COR-L47 (cell line): ENCODE measurements at places on chromosomes 4 and X.

- no peak for DNase-seq
These were observed 13.8 kb upstream of the PGM2 start for GRCh38 chr4:37812713-37813112.

DNA sequence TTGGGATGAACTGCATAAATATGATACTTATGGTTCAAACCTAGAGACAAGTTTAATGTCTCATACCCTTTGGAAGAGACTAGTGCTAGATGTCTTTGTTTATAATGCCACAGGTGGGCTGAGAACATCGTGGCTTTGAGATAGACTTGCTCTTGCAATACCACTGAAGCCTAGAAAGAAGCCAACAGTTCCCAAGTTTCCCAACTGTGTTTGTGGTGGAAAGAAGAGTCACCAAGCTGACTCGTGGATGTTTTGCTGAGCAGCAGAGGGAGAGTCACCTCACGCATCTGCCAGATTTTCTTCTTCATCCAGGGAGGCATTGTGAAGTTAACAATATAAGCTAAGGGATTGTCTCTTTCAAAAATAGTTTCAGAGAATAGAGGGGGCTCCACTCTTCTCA, 1076.2 kb downstream of the C4orf33 start:
- no peak for DNase-seq

GRCh38 chr4:16916719-16917337, 18.4 kb upstream of the LDB2 start:
- DNase-seq: peak; percentile 62

GRCh38 chr4:8540991-8541390, 39.2 kb upstream of the GPR78 start:
- no peak for DNase-seq

GRCh38 chrX:49120091-49120490, 3.4 kb downstream of the GPKOW start:
- DNase-seq: no peak

DNA sequence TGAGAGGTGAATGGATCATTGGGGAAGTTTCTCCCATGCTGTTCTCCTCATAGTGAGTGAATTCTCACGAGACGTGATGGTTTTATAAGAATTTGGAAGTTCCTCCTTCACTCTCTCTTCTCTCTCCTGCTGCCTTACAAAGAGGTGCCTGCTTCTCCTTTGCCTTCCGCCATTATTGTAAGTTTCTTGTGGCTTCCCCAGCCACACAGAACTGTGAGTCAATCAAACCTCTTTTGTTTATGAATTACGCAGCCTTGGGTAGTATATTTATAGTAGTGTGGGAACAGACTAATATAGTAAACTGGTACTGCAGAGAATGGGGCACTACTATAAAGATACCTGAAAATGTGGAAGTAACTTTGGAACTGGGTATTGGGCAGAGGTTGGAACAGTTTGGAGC, 7.8 kb upstream of the CTAG2 start:
- no peak for DNase-seq

DNA sequence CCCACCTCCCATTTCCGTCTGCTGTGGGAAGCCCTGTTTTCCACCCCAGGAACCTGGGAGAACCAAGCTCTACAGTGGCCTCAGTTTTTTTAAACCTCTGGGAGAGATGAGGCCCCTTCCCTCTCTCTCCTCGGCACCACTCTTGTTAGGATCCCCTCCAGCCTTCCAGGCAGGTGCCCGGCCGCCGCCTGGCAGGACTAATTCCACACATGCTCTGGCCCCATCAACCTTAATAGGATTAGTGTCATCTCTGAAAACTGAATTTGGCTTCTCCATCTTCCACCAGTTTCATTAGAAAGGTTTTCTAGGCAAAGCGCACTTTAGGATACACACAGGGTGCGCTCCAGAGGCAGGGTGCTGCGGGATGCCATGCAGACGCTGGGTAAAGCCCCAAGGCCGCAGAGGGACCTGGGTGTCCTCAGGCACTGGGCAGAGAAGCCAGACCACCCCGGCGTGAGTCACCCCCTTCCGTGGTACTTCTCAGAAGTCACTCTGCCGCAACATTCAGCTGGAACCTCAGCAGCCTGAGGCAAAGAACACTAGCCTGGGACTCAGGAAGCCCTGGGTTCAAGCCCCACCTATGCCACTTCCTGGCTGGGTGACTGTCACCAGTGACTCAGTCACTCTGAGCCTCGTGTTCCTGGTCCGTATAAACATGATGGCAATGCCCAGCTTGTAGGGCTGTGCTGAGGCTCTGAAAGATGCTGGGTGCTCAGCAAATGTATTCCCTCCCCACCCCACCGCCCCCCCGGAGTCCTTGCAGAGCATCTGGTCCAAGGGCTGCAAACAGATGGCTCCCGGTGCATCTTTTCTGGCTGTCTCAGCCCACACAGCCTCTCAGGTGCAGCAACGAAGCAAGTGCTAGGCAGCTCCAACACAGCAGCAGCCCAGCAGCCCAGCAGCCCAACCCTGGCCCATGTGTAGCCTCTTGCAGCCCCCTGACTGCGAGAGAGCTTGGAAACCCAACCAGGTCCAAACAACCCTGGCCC, 29.1 kb downstream of the PPP2R2C start:
- no peak for DNase-seq

DNA sequence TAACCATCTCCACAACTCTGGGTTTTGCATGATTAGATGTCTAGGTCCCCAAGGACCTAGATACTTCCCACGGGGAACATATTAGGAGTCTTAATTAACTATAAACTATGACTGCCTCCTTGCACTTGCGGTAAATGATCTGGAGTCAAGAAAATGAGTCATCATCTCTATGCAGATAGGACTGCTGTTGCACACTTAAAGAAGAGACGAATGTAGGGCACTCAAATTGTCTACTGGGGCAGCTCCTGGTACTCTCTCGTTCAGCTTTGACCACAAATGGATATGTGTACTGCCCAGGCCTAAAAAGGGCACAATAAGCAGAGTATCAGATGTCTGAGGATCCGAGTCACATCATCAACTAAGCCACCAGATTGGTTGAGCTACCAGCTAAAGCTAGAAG, 1783.4 kb upstream of the AGA start:
- DNase-seq: no peak

DNA sequence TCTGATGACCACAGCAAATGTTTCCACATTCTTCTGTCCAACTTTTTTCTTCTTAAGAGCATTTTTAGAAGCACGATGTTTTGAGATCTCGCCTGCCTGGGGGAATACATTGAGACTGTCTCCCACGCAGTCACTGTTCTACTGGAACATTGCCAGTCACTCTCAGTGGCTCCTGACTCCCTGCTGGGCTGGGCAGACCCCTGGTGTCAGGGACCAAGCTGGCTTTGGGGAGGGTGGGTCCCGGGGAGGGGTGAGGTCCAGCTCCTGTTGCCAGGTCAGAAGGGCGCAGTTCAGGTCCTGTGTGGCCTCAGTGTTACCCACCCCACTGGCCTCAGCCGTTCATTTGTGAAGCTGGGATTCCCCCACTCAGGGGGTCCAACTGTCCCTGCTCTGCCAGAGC, 18.9 kb upstream of the ABLIM2 start:
- no peak for DNase-seq
